Daoy (cell line): ENCODE measurements at places on chromosomes 7 and 10.

DNA sequence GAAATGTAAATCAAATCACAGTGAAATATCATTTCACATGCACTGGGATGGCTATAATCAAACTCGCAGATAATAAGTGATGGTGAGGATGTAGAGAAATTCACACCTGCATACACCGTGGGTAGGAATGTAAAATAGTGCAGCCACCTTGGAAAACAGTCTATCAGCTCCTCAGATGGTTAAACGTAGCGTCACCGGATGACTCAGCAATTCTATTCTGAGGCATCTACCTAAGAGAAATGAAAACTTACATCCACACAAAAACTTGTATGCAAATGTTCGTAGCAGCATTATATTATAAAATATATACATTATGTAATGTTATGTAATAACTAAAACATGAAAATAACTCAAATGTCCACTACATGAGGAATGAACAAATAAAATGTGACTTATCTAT lies 38.9 kb downstream of the SH3PXD2A start:
- DNase-seq: no peak

- DNase-seq: no peak
Measured at GRCh38 chr7:10924370-10924769, 49.3 kb upstream of the PHF14 start.

DNA sequence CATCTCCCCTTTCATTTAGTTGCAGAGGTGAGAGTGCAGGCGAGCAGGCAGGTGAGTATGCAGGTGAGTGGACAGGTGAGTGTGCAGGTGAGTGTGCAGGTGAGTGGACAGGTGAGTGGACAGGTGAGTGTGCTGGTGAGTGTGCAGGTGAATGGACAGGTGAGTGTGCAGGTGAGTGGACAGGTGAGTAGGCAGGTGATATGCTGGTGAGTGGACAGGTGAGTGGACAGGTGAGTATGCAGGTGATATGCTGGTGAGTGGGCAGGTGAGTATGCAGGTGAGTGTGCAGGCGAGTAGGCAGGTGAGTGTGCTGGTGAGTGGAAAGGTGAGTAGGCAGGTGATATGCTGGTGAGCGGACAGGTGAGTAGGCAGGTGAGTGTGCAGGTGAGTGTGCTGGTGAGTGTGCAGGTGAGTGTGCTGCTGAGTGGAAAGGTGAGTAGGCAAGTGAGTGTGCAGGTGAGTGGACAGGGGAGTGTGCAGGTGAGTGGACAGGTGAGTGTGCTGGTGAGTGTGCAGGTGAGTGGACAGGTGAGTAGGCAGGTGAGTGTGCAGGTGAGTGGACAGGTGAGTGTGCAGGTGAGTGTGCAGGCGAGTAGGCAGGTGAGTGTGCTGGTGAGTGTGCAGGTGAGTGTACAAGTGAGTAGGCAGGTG lies 165.6 kb downstream of the ADARB2 start:
- no peak for DNase-seq

- DNase-seq: no peak
Measured at GRCh38 chr10:74643596-74643975, 182.8 kb upstream of the KAT6B start.

GRCh38 chr10:34049887-34050286 lies 715.4 kb upstream of the NRP1 start:
- peak; percentile 56 for DNase-seq

DNA sequence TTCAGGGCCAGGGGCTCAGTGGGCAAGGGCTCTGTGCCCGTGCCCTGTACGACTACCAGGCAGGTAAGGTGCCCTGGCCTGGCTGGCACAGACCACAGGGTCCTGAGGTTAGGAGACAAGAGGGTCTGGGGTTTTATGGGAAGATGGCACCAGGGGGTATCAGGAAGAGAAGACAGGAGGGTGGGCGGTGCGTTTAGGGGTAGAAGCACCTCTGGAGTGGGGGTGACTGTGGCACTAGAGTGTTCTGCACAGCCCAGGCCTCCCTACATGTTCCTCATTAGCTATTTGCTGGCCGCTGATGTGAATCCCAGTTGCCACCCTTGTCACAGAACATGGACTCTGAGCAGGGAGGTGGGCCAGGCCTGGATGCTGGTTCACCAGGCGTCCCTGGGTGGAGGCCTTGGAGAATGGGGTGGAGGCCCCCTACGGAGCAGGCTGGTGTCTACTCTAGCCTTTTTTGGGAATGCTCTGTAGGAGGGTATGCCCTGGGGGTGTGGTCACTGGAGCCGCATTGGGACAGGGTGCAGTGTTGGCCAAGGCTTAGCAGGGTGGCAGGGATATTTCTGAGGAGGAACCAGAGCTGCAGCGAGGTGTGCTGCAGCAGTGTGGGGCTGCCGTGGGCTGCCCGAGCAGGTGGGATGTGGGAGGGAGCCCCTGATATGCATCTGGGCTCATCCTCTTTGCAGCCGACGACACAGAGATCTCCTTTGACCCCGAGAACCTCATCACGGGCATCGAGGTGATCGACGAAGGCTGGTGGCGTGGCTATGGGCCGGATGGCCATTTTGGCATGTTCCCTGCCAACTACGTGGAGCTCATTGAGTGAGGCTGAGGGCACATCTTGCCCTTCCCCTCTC lies 5.0 kb downstream of the PGAM2 start:
- no peak for DNase-seq
